NCI-H82 (cell line): ENCODE measurements at places on chromosomes 7 and 10.

DNA sequence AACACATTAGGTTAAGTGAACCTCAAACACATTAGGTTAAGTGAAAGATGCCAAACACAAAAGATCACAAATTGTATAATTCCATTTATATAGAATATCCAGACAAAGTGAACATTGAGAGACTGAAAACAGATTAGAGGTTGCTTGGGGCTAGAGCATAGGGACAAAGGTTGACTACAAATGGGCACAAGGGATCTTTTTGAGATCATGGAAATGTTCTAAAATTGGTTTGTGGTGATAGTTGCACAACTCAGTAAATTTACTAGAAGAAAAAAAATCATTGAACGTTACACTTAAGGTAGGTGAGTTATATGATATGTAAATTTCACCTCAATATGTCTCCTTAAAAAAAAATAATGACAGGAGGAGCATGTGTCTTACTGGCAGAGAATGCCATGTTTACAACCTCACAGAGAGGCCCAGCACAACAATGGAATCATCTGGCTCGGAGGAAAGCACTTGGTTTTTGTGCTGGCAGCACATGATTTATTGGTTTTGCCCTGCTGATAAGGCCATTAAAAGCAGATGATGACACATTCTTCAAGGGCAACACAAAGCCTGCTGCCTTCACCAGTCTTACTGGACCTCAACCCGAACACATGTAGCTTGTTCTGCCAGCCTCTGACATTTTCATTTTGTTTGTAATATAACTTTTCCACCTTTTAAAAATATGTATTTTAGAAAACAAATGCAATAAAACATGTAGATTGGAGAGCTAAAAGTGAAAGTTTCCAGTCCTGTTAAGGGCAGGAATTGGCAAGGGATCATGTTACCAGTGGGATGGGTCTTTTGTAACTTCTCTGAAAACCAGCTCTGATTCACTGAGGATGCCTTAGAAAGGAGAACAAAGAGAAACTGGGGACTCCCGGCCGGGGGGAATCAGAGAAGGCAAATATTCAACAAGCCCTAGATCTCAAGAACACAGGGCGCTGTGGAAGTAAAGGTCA, 11.9 kb upstream of the LMOD2 start:
- peak; percentile 80 for DNase-seq

DNA sequence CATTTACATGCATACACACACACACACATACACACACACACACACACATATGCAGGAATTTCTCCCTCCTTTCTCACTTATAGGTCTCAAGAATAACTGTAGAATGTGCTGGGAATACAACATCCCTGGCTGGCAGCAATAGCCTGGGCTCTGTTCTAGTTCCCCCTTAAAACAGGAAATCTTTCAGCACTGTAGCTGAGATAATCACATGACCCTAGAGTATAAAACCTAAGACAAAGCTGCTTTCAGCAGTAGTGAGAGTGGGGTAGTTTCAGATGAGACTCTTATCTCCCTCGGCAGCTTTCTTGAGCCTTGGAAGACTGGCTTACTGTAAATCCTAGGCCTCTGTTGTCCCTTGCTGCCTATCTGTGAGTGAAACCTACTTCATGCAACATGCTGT, 137.4 kb upstream of the AKR1E2 start:
- peak; percentile 8 for DNase-seq

DNA sequence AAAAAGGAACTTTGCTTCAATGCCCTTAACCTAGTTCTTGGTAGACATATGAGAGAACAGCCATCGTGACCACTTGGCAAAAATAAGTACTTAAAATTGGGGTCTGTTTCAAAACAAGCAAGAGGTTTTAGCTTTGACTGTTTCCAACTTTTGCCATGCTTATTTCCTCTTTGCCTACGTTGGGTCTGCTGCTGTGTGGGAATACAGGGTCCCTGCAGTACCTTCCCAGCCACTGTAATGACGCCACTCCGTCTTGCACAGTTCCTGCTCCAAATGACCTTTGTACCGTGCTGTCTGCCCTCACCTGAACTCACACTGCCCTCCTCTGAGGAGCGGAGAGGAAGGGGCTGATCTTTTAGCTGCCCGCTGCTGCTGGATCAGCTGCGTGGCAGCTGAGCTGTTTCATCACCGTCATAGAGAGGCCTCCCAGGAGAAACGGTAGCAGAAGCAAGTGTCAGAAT, 133.1 kb downstream of the MAPK8 start:
- DNase-seq, result no peak

GRCh38 chr10:35194906-35195305, 68.3 kb downstream of the CREM start:
- DNase-seq, result peak; percentile 30

GRCh38 chr10:119642556-119643111, 8.5 kb upstream of the BAG3 start:
- DNase-seq, result peak; percentile 43

DNA sequence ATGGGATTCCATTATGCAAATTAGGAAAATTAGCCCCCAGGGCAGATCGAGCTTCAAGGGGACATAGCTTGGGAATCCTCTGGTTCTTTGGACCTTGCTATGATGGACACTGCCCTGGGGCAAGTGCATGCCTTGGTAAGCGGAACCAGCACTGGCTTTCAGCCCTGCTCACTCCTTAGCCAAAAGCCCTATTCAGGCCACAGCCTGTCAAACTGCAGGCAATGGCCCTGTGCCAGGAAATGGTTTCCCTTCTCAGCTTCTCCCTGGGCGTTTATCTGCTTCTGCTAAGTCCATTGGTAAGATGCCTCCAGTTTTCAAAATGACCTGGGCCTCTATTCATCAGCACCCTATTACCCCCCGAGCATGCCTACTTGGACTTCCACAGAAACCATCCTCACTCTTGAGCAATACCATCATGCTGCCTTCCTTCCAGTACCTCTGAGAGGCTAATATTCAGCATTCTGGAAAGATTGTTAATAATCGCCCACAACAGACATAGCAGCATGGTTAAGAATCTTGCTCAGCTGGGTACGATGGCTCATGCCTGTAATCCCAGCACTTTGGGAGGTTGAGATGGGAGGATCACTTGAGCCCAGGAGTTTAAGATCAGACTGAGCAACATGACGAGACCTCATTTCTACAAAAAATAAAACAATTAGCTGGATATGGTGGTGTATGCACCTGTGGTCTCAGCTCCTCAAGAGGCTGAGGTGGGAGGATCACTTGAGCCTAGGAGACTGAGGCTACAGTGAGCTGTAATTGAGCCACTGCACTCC, 918.6 kb upstream of the AUTS2 start:
- peak; percentile 37 for DNase-seq

DNA sequence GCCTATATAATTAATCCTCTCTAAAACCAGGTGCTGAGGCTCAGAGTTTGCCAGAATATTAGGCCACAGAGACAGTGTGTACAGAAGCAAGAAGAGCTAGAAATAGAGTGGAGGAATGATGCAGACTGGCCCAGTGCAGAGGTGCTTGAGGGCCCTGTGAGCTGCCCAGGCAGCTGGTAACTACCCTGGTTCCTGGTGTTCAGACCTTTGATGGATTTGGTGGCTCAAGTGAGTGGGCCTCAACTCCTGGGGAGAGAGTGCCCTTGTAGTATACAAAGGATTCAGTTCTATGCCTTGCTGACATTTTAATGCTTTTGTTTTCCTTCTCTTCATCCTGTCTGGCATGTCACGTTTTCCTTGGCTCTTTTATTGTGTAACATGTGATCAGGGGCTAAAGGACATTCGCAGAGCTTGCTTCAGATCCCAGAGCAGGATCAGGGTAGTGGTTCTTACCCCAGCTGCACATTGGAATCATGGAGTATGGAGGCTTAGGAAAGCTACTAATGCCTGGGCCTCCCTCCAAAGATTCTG, 20.0 kb downstream of the LRRC4 start:
- DNase-seq, result no peak

- peak; percentile 30 for DNase-seq
Observed at GRCh38 chr10:107409522-107409921, 245.0 kb upstream of the SORCS1 start.

GRCh38 chr7:98771941-98772603, 97.7 kb downstream of the TMEM130 start:
- no peak for DNase-seq

DNA sequence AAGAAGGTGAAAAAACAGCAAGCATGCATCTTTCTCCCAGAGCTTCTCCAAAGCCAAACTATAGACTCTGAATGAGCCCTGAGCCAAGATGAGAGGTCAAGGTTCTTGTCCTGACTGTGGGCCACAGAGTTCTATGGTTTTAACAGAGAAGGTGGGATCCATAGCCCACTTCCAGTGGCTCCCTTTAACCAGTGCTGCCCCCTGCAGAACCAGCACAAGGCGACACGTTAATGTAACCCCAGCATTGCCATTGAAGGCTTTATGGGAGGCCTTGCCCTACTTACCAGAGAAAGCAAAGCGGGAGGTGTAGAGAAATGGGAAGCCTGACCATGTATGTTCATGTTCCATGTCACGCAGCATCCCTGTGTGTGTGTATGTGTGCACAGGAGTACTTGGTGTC, 243.6 kb downstream of the PRPF18 start:
- no peak for DNase-seq

GRCh38 chr7:43151076-43151475, 38.6 kb downstream of the HECW1 start:
- no peak for DNase-seq

- DNase-seq, result peak; percentile 52
Observed at GRCh38 chr7:39624442-39624807, 1.1 kb downstream of the RALA start.

DNA sequence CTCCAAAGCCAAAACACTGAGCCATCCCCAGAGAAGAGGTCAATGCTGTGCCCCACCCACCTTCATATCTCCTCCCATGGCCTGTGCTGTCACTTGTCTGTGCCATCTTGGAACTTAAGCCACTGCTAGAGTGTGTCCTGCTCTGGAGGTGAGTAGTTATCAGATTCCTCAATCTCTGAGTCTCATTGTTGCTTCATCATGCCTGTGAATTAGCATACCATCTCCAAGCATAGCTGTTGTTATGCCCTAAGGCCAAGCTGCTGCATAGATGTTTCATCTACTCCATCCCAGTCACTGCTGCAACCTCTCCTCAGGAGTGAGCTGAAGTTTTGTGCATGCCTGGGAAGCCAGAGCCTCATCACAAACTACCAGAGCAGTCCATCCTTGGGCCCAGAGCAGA, 349.0 kb downstream of the ZWINT start:
- no peak for DNase-seq

GRCh38 chr10:101694674-101695403, at the start of gene FBXW4:
Gene FBXW4 (minus strand): TSS chr10:101695170. CDS start chr10:101695105, 65 bp downstream.
- peak; percentile 43 for DNase-seq

DNA sequence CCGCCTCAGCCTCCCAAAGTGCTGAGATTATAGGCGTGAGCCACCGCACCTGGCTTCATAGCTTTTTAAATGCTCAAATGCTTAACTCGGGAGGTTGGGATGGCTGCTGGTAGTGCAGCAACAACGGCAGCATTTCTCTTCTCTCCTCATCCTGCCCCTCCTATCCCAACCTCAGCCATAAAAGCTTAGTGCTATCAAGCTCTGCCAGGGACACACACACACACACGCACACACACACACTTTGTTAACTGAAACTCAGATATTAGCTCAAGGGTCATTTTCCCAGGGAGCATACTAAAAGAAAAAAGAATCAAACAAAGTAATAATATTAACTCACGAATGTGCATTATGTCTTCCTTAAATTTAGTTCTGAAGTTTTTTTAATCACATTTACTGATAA, 63.0 kb upstream of the HPS1 start:
- DNase-seq, result no peak

DNA sequence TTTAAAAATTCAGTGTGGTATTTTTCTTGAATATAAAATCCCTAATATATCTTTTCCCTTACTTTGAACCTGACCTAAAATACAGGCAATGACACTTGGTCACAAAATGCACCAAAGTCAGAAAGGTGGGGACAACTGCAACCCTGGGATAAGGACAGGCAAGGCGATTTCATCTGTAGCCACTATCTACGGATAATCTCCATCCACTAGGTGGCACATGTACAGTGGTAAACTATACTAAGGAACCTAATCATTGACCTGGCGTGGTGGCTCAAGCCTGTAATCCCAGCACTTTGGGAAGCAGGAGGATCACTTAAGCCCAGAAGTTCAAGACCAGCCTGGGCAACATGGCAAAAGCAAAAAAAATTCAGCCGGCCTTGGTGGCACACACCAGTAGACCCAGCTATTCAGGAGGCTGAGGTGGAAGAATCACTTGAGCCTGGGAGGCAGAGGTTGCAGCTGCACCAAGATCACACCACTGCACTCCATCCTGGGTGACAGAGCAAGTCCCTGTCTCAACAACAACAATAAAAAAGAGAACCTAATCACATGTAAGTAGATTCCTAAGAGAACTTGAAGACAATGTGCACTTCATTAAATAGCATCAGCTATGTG, 98.9 kb downstream of the KMT2C start:
- DNase-seq, result peak; percentile 76

GRCh38 chr7:107503687-107504086, 33.8 kb downstream of the GPR22 start:
- DNase-seq, result no peak

DNA sequence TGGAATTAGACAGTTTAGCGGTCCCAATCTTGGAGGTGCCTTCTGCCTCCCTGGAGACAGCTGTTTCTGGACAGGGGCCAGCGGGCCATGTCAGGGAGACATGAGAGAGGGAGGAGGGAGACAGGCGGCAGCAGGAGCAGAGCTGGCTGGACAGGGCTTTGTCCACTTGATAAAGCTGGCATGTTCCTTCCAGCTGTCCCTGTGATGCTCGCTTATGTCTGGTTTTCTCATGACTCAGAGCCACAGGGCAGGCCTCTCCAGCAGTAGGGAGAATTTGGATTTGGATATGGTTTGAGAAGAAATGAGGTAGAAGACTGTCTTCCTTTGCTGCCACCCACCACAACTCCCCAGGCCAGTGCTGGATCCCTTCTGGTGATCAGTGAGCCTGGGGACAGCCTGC, 51.7 kb upstream of the SORCS3 start:
- no peak for DNase-seq

- DNase-seq, result peak; percentile 43
Observed at GRCh38 chr10:129877773-129878371, 86.2 kb downstream of the EBF3 start.

- DNase-seq, result no peak
Observed at GRCh38 chr10:92790440-92790839, 57.9 kb upstream of the EXOC6 start.

- DNase-seq, result no peak
Observed at GRCh38 chr10:71527135-71527534, 130.4 kb downstream of the CDH23 start.

DNA sequence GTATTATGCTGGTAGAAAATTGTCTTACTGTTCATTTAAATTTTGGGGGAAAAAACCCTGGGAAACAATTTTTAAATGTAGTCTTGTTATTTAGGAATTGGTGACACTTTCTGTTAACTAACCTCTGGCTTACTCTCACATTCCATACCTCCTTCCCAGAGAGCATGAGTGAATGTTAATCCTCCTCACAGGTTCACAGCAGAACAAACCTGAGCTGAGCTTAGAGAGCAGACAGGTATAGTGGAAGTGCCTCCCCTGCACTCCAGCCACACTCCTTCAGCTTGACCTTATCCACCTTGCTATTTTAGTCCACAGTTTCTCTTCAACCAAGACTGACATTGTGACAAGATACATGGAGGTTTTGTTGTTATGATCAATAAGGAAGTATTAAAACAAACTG, 235.9 kb downstream of the FOXP2 start:
- DNase-seq, result peak; percentile 6
